Lung (tissue), 17 donors: ENCODE measurements at places on chromosomes 3 and 15. TPM values are rescaled to one million over a fixed set of nuclear protein-coding genes. Genes with fewer than 3 reads are reported as not detected.

The NR2E3 gene
- polyA plus RNA-seq = 0.33 TPM

The NR2F2 gene
- polyA plus RNA-seq = 28.9 TPM

The ISG20 gene
- polyA plus RNA-seq = 57.7 TPM

The RARRES1 gene
- polyA plus RNA-seq = 49.8 TPM

The UBL7 gene
- 42.6 TPM for polyA plus RNA-seq

The TMEM44 gene
- polyA plus RNA-seq = 10.4 TPM

The ZMYND10 gene
- 31.4 TPM for polyA plus RNA-seq

The GCSAM gene
- 0.55 TPM for polyA plus RNA-seq

The RLBP1 gene
- polyA plus RNA-seq = not detected

The WDR93 gene
- polyA plus RNA-seq = 1.4 TPM

The VEPH1 gene
- polyA plus RNA-seq = 53.5 TPM

The RTP3 gene
- not detected for polyA plus RNA-seq

The THPO gene
- 0.18 TPM for polyA plus RNA-seq

The NR1I2 gene
- 0.08 TPM for polyA plus RNA-seq

The SERF2 gene
- 2,106 TPM for polyA plus RNA-seq

The CTXN2 gene
- not detected for polyA plus RNA-seq

The GPR62 gene
- polyA plus RNA-seq = 0.05 TPM

The SUSD5 gene
- 0.17 TPM for polyA plus RNA-seq

The KLHL25 gene
- 6.1 TPM for polyA plus RNA-seq
